ENCODE measurements at places on chromosomes 13 and 19. TPM values are rescaled to one million over a fixed set of nuclear protein-coding genes. Genes with fewer than 3 reads are reported as not detected.

OSCAR gene
- total RNA-seq = not detected

TUBA3C gene
- total RNA-seq = not detected

KLK3 gene
- not detected for total RNA-seq

TTC9B gene
- total RNA-seq = not detected

TEX26 gene
- not detected for total RNA-seq

PCDH17 gene
- 5.8 TPM for total RNA-seq

APOC4 gene
- not detected for total RNA-seq

IZUMO2 gene
- total RNA-seq = not detected

SRRM5 gene
- not detected for total RNA-seq

TMEM147 gene
- 52.9 TPM for total RNA-seq

ZNF471 gene
- total RNA-seq = 1.1 TPM

ICAM1 gene
- 28.0 TPM for total RNA-seq

BEST2 gene
- not detected for total RNA-seq

NEK5 gene
- total RNA-seq = 0.31 TPM

CD37 gene
- total RNA-seq = not detected

ZNF146 gene
- 41.9 TPM for total RNA-seq

ACP7 gene
- total RNA-seq = 0.06 TPM

Data from bladder microvascular endothelial cell (primary cell).